AG10803 (cell line): ENCODE measurements at places on chromosomes 6 and 20.

GRCh38 chr6:133245422-133245903 is 4.3 kb downstream of the EYA4 start:
- no peak for DNase-seq

GRCh38 chr20:46347841-46348803 is 39.8 kb upstream of the CDH22 start:
- DNase-seq = peak; percentile 33

- no peak for DNase-seq
Observed at GRCh38 chr20:59121714-59122565, 41.7 kb upstream of the ZNF831 start.

DNA sequence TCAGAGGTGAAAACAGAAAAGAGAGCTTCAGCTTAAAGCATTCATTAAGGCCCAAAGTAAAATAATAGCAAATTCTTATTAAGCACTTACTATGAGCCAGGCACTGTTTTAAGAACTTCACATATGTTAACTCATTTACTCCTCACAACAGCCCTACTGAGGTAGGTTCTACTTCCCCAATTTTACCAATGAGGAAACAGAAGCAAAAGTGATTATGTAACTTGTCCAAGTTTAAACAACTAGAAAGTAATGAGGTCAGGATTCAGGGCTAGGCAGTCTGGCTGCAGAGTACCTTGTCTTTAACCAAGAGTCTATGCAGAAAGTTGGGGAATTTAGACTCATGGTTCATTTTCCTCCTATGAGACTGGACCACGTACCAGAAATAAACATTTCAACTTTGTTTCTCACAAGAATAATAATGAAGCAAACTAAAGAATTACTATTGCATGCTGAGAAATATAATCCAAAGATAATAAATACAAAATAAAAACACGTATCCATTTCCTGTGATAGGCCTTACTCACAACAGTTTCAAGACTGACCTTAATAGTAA is 3.8 kb downstream of the COL21A1 start:
- DNase-seq = no peak

- DNase-seq = no peak
Observed at GRCh38 chr6:52389264-52389625, 27.3 kb downstream of the PAQR8 start.
